ENCODE measurements at places on chromosomes 1 and 21.
A peak's percentile ranks its signal among the peaks of the same experiment; 100 is the strongest.

GRCh38 chr21:15826147-15826780 is 96.5 kb downstream of the USP25 start:
- no peak for DNase-seq

DNA sequence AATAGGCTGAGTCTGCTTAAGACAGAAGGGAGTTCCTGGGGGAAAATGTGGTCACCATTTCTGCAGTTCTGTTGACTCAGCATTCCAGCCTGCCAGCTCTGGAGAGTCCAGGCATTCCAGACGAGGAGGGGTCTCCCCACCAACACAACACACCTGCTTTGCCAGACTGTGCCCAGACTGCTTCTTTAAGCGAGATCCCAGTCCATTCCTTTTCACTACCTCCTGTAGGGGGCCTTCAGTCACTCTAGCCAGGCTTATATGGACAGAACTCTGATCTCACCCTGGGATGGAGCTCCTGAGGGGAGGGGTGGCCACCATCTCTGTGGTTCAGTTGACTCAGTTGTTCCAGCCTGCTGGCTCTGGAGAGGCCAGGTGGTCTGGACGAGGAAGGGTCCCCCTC is 48.5 kb downstream of the UBE2U start:
- DNase-seq = no peak

GRCh38 chr1:114355240-114355639 is 155.8 kb downstream of the TRIM33 start:
- no peak for DNase-seq

- no peak for DNase-seq
These were observed 24.4 kb upstream of the TSPEAR start for GRCh38 chr21:44735821-44736220.

- DNase-seq = no peak
These were observed 65.2 kb upstream of the RALGPS2 start for GRCh38 chr1:178659789-178660208.

DNA sequence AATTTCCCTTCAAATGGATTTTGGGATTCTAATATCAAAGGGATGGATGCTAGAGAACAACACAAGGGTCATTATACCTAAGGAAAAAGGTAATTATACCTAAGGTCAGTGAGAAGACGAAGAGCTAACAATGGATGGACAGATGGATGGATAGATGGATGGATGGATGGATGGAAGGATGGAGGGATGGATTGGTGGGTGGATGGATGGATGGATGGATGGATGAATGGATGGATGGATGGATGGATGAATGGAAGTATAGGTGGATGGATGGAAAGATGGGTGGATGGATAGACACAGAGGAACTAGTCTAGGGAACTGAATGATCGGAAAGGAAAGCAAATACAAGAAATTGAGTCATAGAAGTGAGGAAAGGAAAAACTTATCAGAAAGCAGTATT is 34.0 kb downstream of the SLC35F3 start:
- no peak for DNase-seq

GRCh38 chr1:181737056-181737455 is 253.7 kb downstream of the CACNA1E start:
- DNase-seq = no peak

- DNase-seq = no peak
These were observed 45.9 kb downstream of the SLC45A1 start for GRCh38 chr1:8363767-8364301.

- DNase-seq = peak; percentile 63
These were observed at the start of gene LRRC3 for GRCh38 chr21:44454747-44455523. Gene LRRC3 (plus strand): TSS chr21:44455510. CDS start chr21:44456645, 1,135 bp downstream.

GRCh38 chr1:109383854-109384253 is 13.9 kb downstream of the SORT1 start:
- DNase-seq = no peak

DNA sequence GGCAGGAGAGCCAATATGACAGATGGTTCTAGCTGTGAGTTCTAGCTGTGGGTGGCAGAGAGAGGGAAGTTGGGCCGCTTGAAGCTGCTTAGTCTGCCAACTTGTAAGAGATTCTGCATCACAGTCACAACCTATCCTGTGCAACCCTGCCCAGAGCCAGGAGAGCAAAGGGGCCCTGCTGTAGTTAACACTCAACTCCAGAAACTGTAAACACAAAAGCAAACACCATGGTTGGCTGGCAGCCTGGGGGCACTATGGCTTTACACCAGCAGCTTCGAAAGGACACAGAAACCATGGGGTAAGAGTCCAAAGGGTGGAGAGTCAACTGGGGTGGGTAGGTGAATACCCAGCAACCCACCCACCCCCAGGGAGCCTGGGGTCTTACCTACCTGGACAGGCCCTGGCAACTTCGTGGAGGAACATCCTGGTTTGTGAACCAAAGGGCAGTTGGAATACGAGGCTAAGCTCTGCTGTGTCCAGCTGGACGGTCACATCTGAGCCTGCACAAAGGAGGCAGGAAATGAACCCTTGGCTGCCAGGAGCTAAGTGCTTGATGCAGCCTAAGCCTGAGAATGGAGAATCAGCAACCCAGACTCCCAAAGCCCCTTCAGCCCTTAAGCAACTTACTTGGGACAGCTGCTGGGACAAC is 6.4 kb downstream of the INPP5B start:
- no peak for DNase-seq

DNA sequence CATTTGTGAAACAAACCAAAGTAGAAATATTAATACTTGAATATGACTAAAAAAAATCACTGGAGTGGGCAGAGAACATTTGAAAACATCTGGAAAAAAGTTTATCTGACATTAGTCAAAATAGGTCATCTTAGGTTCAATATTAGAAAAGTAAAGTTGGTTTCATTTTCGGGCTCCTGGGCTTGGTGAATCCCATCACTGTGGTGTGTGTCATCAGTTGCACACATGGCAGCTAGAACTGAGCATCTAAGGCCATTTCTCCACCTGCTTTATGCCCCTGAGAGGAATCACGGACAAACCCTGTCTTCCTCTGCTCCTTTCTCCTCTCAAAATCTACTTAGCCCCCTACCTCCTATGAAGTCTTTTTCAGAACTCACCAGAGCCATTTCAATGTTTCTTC is 5.4 kb downstream of the HSD11B1 start:
- no peak for DNase-seq
